Cardiac septum (tissue), 1 donor: ENCODE measurements at places on chromosomes 1 and 21. TPM values are rescaled to one million over a fixed set of nuclear protein-coding genes. Genes with fewer than 3 reads are reported as not detected.

DNA sequence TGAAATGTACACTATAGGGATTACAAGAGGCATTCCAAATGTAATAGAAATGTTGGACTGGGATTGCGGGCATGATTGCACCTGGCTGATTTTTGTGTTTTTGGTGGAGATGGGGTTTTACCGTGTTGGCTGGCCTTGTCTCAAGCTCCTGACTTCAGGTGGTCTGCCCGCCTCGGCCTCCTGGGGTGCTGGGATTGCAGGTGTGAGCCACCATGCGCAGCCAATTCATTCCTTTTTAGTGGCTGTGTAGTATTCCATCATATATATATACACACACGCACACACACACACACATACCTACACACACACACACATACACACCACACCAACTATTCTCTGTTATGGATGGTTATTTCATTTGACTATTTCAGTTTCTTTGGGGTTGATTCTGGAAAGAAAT, 4.7 kb upstream of the ATP6V1G3 start:
- DNase-seq, result no peak

Gene S100A7
- total RNA-seq, result not detected

Gene BRDT
- not detected for total RNA-seq

GRCh38 chr1:4627353-4627752, 27.1 kb upstream of the AJAP1 start:
- DNase-seq, result no peak

Gene CELA3A
- total RNA-seq, result not detected

DNA sequence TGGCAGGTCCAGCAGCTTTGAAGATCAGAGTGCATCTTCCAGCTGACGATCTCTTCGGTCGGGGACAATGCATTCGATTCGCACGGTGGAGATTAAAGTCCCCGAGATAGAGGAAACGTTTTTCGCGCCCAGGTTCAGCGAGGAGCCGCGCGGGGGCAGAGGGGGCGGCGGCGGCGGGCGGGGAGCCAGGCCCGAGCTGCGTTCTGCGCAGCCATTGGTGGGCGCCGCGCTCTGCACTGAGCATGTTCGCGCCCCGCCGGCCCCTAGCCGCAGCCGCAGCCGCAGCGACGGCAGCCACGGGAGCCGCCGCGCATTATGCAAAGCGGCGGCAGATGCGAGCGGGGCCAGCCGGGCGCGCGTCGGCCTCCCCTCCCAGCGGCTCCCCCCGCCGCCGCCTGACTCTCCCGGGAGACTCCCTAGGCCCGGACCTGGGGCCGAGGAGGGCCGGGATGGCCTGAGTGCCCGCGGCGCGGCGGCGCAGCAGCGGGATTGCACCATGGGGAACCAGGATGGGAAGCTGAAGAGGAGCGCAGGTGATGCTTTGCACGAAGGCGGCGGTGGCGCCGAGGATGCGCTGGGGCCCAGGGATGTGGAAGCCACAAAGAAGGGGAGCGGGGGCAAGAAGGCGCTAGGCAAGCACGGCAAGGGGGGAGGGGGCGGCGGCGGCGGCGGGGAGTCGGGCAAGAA, at the start of gene FMN2:
TSS of gene FMN2 (plus strand) at position 270 of the 687 bp plus-strand sequence. CDS start at position 497, 227 bp downstream.
- DNase-seq, result no peak

DNA sequence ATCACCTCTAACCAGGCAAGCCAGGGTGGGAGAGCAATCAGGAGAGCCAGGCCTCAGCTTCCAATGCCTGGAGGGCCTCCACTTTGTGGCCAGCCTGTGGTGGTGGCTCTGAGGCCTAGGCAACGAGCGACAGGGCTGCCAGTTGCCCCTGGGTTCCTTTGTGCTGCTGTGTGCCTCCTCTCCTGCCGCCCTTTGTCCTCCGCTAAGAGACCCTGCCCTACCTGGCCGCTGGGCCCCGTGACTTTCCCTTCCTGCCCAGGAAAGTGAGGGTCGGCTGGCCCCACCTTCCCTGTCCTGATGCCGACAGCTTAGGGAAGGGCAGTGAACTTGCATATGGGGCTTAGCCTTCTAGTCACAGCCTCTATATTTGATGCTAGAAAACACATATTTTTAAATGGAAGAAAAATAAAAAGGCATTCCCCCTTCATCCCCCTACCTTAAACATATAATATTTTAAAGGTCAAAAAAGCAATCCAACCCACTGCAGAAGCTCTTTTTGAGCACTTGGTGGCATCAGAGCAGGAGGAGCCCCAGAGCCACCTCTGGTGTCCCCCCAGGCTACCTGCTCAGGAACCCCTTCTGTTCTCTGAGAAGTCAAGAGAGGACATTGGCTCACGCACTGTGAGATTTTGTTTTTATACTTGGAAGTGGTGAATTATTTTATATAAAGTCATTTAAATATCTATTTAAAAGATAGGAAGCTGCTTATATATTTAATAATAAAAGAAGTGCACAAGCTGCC, 19.8 kb downstream of the CSF1 start:
- peak; percentile 66 for DNase-seq

DNA sequence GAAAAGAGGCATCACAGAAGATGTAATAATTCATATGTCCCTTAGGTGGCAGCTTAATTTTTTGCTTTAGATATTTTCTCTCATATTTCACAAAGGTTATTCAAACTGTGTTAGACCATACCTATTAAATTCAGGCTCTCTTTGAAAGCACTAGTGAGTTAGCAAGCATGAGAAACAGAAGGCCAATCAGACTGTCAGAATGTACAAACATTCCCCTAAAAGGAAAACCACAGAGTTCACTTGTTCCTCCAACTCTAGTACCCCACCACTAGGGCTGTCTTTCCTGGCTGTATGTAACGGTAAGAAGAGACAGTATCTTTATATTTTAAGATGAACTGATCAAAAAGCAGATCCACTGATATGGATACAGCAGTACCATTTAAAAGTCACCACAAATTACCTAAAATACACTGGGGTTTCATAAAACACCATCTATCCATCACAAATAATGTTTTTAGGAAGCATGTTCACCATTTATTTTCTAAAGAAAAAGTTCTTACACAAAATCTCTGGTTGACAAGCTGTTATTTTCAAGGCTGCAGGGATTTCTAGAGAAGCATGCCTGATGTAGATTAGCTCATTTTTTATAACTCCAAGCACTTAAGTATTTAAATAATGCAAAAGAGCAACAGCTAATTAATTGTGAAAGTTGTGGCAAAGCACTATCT, 1.8 kb downstream of the ARPC5 start:
- DNase-seq, result no peak

DNA sequence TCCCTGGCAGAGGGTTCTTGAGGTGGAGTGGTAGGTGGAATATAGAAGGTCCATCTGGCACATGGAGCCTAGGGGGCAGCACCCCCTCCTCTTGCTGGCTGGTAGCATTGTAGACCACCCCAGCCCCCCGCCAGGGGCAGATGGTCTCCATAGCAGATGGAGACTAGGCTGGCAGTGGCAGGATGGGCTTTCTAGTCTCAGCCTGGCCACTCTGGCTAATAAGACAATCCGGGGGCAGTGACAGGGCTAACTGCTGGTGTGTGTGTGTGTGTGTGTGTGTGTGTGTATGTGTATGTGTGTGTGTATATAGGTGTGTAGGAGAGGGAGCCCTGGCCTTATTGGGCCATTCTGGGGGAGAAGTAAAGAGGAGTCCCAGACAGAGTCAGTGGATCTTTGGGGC, 16.1 kb downstream of the UTP11 start:
- DNase-seq, result peak; percentile 39

DNA sequence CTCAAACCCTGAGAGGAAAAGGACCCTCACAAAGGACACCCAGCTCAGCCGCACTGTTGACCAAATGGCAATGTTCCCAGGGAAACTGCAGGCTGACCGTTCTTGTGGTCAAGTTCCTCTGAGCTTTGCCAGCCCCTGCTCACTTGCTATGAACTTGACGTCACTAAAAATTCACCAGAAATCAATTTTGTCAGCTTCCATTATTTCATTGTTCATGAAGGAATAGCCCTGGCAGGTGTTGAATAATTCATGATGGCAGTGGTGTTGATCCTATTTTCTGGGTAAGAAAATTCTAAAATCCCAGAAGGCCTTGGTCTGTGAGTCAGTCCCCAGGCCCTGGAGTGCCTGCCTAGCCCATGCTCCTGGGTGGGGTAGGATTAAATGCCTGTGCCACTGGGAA, 318.9 kb downstream of the ZNF326 start:
- DNase-seq, result no peak

DNA sequence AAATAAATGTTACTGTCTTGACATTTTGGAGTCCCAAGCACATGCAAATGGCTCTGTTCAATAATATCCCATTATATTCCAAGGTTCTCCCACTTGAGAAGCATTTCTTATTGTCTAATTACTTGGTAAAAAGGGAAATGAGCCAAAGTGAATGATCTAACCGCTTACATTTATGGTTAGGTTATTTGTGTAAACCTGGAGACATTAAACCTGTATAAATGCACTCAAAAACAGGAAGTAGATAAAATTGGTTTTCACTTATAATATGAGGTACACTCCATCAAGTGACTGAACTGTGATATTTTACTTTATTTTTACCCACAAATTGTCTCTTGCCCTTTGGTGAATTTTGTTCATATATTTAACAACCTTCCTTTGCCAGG, 26.8 kb downstream of the KIF1B start:
- DNase-seq, result no peak

GRCh38 chr1:160837558-160838205, 25.0 kb downstream of the CD244 start:
- DNase-seq, result peak; percentile 80

Gene CD1D
- total RNA-seq, result 1.2 TPM

GRCh38 chr1:87535551-87535950, 206.9 kb downstream of the LMO4 start:
- no peak for DNase-seq

Gene GCSAML
- total RNA-seq, result not detected

- no peak for DNase-seq
Observed at GRCh38 chr1:229035054-229035747, 235.7 kb upstream of the RAB4A start.

GRCh38 chr21:45163413-45164123, 89.2 kb downstream of the ADARB1 start:
- peak; percentile 66 for DNase-seq

DNA sequence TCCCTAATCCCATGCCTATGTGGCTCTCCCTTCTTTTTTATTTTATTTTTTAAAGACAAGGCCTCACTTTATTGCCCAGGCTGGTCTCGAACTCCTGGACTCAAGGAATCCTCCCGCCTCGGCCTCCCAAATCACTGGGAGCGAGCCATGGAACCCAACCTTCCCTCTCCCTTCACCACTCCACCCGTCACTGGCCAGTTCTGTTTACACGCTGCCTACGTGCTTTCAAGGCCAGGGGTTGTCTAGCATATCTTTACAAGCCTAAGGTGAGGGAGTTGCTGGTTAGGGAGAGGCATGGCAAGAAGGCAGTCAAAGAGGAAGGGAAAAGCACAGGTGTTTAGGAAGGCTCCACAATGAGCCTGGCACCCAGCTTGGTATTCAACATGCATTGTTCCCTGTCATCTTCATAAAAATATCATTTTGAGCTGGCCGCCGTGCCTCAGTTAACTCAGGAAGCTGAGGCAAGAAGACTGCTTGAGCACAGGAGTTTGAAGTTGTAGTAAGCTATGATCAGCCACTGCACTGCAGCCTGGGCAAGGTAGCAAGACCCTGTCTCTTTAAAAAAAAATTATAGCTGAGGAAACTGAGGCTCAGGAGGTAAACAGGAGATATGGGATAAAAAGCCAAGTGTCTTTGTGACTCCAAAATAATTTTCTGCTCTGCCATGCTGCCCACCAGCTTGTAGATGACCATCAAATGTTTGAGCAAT, 1.1 kb downstream of the RHBDL2 start:
- no peak for DNase-seq

DNA sequence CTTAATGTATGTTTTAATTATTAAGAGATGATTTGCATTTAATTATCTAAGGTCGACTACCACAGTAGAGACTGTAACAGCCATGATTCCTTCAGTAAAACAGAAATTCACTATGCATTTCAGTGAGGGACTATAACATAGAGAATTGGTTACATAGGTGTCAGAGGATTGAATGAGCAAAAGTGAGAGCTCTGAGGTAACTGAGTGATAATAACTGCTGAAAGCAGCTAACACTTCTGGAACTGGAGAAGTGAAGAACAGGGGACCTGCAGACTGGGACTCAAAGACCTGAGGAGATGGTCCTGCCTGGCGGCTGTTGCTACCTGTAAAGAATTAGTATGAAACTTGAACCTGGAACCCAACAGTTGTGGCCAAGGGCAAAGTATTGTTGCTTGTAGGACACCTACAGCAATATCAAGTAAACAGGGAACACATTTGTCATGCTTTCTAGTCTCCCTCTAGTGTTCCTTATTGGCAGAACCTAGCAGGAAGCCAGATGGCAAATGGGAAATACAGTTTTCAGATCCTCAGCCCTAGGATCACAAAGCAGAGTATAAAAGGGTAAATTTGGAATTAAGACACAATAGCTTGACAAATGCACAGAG, 110.6 kb downstream of the HS2ST1 start:
- DNase-seq, result no peak

- DNase-seq, result no peak
Observed at GRCh38 chr1:42280821-42281220, 54.2 kb downstream of the FOXJ3 start.

DNA sequence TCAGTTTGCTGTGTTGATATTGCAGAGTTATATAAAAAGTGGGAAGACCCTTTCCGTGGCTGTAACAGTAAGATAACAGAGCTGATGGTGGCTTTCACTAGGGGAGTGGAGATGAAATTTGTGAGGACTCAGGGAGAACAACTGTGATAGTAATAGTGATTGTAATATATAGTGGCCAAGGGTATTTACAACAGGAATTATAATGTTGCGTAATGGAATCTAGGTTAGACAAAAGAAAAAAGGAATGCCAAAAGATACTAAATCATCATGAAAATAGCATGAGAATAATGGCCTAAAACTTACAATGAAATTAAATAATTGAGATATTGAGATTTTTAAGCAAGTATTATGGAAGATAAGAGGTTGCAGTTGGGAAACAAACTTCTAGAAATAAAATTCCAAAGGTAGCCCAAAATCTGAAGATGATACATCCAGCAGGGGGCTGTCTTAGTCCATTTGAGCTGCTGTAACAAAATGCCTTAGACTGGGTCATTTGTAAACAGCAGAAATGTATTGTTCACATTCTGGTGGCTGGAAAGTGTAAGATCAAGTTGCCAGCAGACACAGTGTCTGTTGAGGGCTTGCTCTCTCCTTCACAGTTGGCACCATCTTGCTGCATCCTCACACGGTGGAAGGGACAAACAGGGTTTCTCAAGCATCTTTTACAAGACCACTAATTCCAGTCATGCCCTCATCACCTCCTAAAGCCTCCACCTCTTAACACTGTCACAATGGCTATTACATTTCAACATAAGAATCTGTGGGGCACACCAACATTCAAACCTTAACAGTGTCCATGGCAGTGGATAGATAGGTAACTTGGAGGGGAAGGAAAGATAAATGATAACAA, 711.2 kb downstream of the MRPL39 start:
- no peak for DNase-seq

Gene TTC3
- total RNA-seq, result 62.1 TPM

DNA sequence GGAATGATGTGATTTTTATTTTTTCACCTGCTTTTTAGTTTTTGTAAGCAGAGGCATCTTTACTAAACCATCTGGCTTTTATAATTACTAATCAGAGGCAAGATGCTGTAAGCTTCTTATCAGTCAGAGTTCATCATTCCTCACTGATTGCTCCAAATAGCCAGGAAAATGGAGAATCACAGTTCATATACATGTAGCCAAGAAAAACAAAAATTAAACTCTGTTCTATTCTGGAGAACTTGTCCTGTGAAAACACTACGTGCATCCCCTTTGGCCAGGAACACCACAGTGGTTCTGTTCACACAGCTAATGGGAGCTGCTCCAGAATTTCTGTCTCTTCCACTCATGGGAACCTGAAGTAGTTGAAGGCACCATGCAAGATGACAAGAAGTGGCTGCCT, 725.5 kb upstream of the CHRM3 start:
- no peak for DNase-seq

- no peak for DNase-seq
Observed at GRCh38 chr1:38727684-38728584, 131.6 kb downstream of the RRAGC start.

Gene SLC37A1
- total RNA-seq, result 6.7 TPM

- DNase-seq, result no peak
Observed at GRCh38 chr1:67793562-67793961, 39.7 kb downstream of the GNG12 start.
